ENCODE measurements at places on chromosomes 7 and 10.

- DNase-seq = no peak
Measured at GRCh38 chr7:126659124-126659523, 593.6 kb downstream of the GRM8 start.

GRCh38 chr10:131323025-131323424 is 11.5 kb upstream of the TCERG1L start:
- no peak for DNase-seq

GRCh38 chr10:124994573-124995473 is 52.9 kb downstream of the ZRANB1 start:
- DNase-seq = no peak

- no peak for DNase-seq
Measured at GRCh38 chr10:78476156-78476555, 442.5 kb downstream of the RPS24 start.

- no peak for DNase-seq
Measured at GRCh38 chr10:104582602-104582951, 58.5 kb upstream of the SORCS3 start.

DNA sequence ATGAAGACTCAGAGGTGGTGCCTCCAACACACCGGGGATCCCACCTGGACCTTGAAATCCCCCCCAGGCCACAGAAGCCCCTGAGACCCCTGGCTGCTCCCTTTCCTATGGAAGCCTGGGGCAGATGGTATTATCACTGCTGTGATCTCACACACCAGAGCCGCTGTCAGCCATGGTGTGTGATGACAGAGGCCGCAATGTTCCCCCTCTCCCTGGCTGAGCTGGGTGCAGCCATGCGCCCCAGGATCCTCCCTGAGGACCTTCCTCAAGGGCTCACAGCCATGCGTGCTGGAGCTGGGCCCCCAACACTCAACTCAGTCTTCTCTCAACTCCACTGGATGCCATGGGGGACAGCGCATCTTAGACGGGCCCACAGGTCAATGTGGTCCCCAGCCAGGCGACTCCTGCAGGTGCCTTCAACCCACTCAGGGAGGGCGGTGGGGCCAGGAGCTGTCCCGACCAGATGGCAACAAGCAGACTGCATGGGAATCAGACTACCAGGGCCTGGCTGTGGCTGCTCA is 44.9 kb downstream of the VIPR2 start:
- DNase-seq = no peak

DNA sequence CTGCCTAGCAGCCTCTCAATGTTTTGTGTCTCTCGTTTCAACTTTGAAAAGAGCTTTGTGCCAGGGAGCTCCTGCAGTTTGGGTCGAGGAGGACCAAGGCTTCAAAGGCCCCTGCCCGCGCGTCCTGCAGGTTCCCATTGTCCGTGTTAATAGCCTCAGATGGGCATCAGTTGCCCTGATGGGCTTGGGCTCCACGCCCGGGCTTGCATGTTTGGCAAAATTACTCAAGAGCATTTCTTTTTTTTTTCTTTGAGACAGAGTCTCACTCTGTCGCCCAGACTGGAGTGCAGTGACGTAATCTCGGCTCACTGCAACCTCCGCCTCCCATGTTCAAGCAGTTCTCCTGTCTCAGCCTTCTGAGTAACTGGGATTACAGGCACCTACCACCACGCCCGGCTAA is 636.6 kb downstream of the SDK1 start:
- no peak for DNase-seq

DNA sequence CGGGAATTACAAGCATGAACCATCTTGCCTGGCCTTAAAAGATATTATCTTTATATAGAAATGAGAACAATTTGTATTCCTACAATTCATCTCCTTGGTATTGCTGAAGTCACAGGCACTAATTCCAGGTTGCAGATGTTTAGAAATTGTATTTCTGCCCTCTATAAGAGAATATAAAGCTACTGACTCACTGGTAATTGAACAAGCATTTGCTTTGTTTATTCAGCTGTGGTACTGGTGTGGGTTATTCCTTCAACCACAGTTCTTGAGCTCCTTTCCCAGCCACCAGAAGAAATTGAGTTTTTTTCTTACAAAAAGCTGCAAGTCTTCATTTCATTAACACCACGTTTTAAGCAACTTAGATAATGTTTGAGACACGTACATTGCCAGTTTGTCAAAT is 29.0 kb upstream of the MPP7 start:
- DNase-seq = peak; percentile 43

DNA sequence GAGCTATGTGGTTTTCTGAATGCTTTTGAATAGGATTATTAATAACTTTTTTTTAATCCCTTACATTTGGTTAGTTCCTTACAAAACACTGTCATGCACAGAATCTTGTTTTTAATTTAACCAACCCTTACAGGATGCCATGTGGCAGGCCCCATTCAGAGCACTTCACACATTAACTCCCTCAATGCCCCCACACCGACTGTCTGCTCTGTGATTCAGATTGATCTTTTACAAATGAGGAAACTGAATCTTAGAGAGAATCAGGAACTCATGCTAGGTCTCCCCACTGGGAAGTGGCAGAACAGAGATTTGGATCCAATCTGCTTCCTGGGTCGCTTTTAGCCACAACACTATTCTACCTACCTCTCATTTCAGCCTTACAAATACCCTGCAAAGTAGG is 195.8 kb upstream of the NPVF start:
- DNase-seq = no peak

DNA sequence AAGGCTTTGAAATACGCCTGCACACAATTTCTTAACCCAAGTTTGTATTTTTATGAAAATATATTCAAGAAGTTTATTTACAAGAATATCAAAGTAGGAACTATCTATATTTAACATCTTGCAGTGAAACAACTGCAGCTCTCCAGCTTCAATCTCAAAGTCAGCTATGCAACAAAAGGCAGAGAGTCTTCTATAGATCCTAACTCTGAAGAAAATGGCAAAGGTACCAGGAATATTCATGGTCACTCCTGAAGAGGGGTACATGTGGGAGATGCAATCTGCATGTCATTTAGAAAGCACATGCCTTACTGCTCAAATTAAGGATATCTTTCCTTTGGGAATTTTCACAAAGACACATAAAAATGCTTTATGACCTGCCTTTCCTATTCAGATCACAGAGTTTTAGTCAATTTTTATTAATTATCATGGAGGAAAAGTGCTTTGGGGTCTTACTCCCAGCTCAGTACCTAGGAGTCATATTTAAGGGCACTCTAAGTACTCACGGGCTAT is 1.5 kb downstream of the ANK3 start:
- no peak for DNase-seq
